ENCODE measurements at places on chromosomes 5 and 9.
A peak's percentile ranks its signal among the peaks of the same experiment; 100 is the strongest.

DNA sequence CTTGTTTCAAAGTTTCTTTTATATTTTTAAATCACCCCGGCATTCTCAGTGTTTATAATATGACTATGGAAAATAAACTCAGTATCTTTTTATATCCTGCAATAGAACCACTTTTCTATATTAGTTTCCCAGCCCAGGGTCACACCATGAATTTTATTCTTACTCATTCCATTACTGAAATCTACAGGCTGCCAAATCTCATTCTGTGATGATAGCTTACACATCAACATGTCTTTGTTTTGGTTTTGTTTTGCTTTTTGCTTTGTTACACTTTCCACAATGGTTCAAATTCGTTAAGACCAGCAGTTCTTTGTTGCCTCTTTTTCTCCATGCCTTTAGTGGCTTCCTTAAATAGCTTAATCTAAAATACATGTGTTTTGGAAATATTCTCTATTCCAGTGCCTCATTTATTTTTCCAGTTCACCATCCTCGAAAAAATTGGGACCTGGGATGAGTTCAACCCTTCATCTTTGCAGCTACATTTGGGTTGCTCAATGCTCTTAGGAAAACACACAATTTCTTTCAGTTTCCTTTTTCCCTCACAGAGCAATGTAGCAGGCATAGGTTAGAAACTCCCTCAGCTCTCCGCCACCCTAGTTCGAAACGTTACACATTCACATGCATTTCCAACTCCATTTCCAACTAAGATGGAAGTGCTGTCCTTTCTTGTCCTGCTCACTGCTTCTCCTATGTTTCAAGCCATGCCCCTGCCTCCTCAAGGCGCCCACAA is 1146.3 kb downstream of the MAT2B start:
- peak; percentile 14 for DNase-seq

GRCh38 chr5:37932450-37932849 is 92.6 kb upstream of the GDNF start:
- DNase-seq, result no peak

DNA sequence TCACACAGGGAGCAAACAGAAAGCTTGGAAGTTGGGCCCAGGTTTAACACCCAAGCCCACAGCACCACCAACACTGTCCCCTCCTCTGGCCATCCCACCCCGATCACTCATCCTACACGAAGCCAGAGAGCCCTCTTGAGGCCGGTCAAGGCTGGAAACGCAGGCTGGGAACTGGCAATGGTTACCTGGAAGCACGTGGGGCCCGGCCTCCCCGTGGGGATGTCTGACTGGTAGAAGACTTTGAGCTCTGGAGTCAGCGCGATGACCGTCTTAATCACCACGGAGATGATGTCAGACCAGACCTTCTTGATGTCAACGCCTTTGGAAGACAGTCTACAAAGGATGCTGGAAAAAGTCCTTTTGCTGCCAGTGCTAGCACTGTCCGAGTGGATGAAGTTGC is 104.1 kb downstream of the TTLL11 start:
- no peak for DNase-seq

DNA sequence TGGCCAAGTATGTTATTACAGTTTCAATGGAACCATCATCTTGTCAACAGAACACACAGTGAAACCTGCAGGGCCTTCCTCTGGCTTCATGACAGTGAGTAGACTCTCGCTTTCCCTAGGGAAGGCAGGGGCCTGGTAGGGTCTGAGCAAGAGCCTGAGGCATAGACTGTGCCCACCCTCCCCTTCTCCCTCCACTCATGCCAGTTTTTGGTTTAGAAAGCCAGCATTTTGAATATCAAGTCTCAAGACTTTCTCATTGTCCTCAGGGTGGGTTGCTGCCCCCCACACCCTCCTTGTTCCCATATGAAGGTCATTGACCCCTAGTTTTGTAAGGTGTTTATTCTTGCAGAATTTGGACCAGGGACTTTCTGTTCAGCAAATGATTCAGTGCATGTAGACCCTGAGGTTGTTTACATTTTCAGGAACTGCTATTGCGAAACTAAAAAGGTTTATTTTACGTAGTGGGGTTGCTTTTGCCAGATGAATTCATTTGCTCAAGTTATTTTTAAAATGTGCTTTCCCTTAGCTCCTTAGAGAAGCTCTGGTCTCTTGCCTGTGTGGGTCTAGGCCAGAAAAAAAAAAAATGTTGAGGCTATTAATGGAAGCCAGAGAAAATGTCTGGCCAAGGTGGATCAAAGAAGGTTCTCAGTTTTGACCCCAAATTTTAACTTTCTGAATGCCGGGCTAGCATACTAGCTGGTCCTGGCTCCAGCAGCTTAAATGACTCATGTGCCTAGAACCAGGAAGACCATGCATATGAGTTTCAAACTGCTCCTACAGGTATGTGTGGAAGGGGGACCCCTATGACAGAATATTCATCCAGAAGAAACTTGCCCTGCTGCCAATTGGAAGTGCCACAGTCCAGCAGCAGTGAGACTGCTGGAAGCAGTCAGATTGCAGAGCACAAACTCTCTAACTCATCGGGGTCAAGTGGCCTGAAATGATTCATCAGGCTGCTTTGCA is 10.1 kb upstream of the MOB3B start:
- DNase-seq, result peak; percentile 10

DNA sequence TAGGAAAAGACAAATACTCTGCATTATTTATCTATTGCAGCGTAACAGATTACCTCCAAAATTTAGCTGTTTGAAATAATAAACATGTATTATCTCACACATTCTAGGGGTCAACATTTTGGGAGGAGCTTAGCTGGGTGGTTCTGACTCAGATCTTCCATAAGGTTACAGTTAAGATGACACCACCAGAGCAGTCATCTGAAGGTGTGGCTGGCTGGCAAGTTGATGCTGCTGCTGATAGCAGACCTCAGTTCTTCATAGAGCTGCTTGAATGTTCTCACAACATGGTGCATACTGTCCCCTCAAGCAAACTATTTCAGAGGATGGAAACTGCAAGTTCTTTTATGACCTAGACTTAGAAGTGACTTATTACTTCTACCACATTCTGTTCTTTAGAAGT is 146.3 kb upstream of the FSTL4 start:
- DNase-seq, result no peak

GRCh38 chr5:89087551-89088318 is 204.8 kb upstream of the MEF2C start:
- no peak for DNase-seq

DNA sequence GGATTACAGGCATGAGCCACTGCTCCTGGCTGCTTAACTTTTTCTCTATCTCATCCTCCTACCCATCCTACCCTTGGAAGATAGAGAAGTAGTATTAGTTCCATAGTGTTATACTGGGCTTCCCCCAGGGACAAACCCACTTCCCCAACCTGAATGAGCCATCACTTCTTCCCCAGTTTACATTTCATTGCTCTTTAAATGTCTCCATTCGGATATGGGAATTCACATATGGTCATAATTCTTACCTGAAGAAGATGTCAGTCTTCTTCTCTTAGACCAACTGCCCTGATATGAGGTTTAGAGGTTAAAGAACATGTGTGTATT is 1.9 kb downstream of the CD274 start:
- peak; percentile 88 for DNase-seq

DNA sequence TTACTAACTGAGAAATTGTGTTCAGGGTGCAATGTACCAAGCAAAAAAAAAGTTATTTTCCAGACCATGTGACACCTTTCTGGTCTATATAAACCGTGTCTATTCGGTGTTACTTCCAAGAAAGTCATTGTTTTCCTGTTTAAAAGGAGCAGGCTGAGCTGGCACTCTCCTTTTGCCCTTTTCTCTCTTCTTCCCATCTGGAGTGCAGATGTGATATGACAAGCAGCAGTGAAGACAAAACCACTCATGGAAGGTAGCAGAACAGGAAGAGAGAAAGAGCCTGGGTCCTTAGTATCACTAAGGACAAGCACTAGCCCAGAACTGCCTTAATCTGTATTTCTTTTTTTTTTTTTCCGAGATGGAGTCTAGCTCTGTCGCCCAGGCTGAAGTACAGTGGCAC is 25.6 kb downstream of the LYRM7 start:
- no peak for DNase-seq

DNA sequence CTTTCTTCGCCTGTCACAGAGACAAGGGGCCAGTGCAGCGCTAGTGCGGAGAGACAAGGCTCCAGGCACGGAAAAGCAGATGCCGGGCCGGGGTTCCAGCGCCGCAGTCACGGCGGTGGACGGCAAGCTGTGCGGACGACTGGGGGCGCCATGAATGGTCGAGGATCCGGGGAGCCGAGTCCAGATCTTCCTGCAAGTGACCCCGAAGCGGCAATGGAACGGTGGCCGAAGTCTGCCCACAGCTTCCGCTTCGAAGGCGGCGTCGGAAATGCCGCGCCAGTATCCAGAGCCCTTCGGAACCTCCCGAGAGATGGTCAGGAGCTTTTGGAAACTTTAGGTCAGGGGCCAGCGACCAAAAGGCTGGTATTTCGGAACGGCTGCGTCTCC is 601 bp upstream of the FAF2 start:
- no peak for DNase-seq

GRCh38 chr5:35938568-35939227 is at the start of gene CAPSL:
CAPSL (minus strand) TSS chr5:35938622; CDS start chr5:35921120, 17,502 bp downstream.
- peak; percentile 14 for DNase-seq

DNA sequence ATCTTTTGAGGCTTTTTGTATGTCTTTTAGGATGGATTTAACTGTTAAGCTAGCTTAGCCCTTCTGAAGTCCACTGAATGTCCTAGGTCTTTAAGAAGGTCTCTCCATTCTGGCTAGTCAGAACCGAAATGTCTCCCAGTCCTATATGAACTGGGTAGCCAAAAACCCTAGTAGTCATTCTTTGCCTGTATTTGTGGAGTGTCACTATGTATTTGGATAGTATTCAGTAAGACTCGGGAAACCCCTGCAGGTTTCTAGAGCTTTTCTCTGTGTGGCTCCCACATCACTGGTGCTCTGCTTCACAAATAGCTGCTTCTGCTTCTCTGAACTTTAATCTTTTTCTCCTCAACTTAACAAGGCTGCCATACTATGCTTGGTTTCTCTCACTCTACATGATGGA is 68.0 kb downstream of the RIC1 start:
- DNase-seq, result no peak

DNA sequence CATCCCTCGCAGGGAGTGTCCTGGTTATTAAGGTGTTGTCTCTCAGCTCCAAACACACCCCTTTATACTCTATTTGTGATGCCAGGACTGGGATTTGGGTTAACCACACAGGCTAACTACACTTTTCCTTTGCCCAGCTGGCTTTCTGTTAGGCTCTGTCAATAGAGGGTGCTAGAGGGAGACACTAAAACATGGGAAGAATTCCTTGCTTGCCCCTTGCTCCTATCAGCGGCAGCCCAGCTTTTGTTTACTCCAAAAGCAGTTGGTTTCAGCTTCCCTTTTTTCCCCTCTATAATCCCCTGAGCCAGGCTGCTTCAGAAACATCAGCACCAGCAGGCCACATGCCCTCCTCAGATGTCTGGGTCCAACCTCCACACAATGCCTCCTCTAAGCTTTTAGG is 297.1 kb downstream of the KCTD16 start:
- peak; percentile 84 for DNase-seq

DNA sequence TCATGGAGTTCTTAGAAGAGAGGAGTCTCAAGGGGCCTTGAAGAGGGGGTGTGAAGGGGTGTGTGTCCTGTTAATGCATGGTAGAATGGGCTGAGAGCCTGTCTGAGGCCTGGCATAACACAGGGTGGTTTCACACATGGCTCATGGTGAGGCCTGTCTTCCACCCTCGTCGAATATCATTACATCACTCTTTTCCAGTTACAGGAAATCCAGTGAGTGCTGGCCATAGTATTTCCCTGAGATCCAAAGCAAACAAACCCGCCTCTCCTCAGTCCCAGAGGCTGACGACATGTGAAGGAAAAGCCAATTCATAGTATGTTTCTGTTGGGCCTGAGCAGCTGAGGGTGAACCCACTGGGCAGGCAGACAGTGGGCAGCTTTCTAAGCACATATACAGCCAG is 159.4 kb upstream of the NR3C1 start:
- no peak for DNase-seq

DNA sequence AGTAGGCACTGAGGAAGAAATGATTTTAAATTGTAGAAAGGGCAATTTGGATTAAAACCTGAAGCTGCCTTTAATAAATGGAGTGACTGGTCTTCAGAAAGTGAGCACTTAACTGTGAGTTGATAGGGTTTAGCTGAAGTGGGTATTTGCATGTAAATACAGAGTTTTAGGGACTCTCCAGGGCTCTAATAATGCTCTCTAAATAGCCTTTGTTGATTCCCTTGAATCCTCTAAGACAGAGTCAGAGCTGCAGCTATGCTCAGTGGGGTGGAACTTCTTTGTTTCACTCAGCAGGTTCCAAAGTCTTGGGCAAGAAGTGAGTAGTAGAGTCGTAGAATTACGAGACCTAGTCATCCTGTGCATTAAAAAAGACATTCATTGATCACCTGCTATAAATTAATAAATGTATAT is 21.4 kb downstream of the GLRA1 start:
- no peak for DNase-seq

DNA sequence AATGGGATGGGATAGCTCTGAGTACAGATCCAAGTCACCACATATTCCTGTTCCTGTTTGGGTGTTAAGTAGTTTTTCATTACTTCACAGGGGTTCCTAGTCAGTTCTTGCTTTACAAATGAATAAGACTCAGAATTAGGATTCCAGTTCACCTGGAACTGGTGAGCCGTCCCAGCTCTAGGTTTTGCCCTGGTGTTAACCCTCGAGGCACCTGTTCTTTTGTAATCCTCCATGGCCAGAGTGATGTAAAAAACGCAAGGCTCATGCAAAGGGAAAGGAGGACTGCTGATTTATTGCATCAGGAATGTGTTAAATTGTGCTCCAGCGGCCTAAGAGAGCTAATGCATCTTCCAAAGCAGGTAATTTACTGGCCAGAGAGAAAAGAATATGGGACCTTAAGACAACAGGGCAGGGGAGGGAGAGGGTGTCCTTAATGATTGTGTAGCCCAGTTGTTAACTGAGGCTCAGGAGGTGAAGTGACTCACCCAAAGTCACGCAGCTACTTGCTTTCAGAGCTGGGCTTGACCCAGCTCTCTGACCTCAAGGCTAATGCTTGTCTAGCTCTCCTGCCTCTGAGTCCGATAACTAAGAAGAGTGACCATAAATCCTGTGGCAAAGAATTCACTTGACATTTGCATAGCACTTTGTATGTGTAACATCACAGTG is 70.5 kb downstream of the DMRT2 start:
- no peak for DNase-seq

DNA sequence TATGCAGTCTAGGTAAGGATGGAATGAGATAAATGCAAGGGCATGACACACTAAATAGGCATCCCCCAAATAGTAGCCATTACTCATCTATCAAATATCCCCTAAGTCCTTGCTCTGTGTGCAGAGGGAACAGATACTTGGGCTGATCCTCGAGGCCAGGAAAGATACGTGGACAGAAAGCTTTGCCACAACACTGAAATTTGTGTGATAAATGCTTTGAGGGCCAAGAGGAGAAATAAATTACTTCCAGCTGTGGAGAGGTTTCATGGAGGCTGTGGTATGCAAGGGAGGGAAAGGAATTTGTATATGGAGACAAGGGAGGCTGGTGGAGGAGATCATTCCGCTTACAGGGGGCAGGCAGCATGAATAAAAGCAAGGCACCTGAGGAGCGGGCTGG is 18.5 kb downstream of the ATOX1 start:
- no peak for DNase-seq

- DNase-seq, result no peak
Observed at GRCh38 chr9:6229186-6229585, 13.6 kb downstream of the IL33 start.
